ENCODE measurements at places on chromosomes 13 and 19.

GRCh38 chr19:4059453-4059871 is 7.2 kb downstream of the ZBTB7A start:
- no peak for DNase-seq

GRCh38 chr13:39847336-39847735 is 191.9 kb downstream of the COG6 start:
- DNase-seq: no peak

DNA sequence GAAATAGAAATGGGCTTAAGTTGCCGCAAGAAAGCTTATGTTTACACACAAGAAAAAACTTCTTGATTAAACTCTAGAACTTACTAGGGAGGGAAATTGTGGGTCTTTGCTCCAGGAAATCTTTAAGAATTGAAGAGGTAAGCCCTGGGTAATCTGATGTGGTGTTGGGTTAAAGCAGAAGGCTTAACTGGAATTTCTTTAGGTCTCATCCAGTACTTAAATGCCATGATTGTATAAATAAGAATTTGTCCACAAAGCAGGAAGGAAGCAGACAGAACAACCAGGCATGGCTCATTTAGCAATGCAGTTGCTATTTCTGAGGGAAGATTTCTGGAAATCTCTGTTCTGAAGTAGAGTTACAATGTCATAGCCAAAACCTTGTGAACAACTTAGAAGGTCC is 360.4 kb downstream of the KLF5 start:
- DNase-seq: no peak

DNA sequence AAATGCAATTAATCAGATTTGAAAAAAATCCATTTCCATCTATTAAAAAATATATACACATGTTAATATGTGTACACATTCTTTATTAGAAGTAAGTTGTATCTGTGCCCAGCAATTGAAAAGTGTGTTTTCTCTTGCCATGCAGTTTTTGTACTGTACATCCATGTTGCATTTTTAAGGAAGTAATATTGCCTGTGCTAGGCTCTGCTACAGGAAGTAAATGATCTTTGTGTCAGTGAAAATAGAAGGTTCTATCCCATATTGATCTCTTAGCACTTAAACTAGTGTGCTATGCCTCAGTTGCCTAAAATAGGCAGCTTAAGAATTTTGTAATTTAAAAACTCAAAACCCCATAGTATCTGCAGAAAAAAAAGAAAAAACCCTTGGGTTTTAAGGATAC is 122.5 kb downstream of the CDK8 start:
- no peak for DNase-seq

- DNase-seq: no peak
Measured at GRCh38 chr13:48401480-48401879, 11.4 kb downstream of the LPAR6 start.

DNA sequence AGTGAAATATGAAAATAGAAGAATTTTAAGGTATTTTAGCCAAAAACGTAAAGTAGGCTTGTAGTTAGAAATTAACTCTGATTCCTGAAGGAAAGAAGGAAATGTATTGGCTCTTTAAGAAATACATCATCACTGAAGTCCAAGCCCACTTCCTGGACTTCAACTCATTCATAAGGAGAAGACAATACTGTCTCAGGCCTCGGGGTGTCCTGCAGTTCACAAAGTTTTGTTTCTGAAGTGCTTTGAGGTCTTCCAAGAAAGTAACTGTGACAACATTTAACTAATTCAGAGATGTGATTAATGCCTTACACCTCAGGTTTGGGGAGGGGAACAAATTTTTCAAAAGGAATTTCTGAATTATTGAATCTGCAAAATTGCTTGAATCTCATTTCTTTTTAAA is 65.8 kb upstream of the STARD13 start:
- DNase-seq: no peak

GRCh38 chr13:98521461-98522247 is 55.3 kb downstream of the STK24 start:
- no peak for DNase-seq

DNA sequence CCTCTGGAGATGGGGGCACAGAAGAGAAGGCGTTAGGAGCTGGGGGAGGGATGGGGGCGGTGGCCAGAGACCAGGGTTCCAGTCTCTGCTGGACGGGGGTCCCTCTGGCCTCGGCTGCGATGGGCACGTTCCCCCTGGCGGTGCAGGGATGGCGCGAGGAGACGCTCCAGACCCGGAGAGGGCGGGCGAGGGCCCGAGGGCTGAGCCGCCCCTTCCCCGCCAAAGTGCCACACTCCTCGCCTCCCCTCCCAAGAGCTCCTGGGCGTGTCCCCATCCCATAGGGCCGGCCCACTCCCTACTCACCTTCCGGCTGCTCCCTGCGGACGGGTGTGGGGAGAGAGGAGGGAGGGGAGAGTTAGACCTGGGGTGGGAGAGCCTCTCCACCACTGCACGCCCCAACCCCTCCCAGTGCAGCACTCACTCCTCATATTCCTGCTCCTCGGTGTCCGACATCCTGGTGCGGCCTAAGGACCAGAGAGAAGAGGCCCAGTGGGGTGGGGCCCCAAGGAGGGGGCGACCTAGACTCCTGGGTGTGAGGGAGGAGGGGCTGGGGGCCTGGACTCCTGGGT is 2.2 kb downstream of the TNNT1 start:
- no peak for DNase-seq

DNA sequence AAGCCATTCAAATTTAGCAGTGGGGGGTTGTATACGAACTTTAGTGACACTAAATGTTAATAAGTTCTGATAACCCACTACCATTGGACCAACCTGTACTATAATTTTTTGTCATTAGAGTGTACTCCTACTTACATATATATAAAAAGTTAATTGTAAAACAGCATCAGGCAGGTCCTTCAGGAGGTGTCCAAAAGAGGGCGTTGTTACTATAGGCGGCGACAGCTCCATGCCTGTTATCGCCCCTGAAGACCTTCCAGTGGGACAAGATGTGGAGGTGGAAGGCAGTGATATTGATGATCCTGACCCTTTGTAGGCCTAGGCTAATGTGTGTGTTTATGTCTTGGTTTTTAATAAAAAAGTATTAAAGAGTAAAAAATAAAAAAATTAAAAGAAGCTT is 27.5 kb downstream of the SPRYD7 start:
- DNase-seq: no peak

DNA sequence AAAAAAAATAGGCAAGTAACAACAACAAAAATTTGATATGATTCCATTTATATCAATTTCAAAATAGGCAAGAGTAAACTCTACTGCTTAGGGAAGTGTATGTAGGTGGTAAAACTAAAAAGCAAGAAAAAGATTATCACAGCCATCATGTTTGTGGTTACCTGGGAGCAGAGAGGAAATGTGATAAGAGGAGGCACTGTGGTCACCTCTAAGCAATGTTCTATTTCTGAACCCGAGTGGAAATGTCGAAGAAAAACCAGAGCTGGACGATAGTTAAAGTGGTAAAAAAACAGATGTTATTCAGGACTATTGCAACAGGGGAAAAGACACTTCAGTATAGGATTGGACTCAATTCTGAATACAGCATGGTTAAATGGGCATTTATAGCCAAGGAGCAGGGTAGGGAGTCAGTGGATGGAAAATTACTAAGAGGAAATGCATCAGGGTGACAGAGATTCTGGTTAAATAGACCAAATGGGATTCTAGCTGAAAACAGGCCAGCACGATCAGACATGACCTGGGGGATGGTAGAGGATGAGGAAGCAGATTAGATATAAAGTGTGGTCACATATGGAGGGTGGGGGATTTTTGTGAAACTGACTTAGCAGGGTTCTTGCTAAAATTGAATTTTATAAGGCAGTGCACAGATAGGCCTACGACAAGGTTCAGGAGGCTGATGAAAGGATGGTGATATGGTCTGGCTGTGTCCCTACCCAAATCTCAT is 6.0 kb upstream of the TEX30 start:
- DNase-seq: no peak

DNA sequence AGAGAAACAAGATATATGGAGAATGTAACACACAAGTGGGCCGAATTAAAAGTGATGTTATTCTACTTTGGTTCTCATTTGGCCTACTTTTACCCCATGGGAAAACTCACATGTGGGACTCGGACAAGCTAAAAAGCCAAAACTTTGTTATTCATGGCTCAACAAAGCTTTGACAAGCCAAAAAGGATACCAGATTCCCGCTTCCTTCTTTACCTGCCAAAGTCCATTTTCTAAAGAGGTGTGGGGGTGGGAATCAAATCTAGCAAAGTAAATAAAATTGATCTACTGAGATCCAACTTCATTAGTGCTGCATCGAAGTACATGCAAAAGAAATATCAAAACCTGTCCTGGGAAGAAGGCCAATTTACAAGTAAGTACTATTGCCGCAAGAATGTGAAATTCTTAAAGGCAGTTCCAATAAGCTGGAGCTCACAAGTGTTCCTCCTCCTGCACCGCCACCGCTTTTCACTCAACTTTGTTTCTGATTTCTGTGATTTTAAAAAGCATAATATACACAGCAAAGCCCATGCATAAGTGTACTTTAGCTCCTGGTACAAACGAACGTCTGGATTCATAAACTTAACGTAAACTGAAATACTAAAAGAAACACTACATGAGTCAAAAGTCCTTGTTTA is 1.1 kb downstream of the LNX2 start:
- no peak for DNase-seq

- DNase-seq: no peak
Measured at GRCh38 chr19:28882818-28883217, 330.1 kb downstream of the UQCRFS1 start.

DNA sequence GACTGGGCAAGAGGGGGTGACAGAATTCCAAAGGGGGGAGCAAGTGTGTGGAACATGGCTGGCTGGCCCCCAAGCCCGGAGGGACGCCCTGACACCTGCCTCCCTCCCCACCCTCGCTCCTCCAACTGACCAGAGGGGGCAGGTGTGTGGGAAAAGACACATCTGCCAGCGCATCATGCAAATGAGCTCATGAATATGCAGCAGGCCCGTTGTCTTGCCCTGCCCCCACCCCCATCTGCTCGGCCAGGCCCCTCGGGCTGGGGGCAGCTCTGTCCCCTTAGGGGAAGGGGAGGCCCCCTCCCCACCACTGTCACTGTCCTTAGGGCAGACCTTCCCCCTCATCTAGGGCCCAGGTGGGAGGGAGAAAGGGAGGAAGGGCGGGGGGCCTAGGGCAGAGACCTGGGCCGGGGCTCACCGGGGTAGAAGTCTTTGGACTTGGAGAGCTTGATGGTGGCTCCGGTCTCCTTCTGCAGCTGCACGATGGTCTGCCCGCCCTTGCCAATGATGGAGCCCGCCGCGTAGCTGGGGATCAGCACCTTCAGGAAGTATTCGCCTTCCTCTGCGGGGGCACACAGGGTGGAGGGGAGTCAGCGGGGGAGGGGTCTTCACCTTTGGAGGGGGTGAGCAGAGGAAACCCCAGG is 12.9 kb downstream of the NOVA2 start:
- DNase-seq: no peak

GRCh38 chr13:41812851-41813250 is 148.1 kb downstream of the VWA8 start:
- no peak for DNase-seq

DNA sequence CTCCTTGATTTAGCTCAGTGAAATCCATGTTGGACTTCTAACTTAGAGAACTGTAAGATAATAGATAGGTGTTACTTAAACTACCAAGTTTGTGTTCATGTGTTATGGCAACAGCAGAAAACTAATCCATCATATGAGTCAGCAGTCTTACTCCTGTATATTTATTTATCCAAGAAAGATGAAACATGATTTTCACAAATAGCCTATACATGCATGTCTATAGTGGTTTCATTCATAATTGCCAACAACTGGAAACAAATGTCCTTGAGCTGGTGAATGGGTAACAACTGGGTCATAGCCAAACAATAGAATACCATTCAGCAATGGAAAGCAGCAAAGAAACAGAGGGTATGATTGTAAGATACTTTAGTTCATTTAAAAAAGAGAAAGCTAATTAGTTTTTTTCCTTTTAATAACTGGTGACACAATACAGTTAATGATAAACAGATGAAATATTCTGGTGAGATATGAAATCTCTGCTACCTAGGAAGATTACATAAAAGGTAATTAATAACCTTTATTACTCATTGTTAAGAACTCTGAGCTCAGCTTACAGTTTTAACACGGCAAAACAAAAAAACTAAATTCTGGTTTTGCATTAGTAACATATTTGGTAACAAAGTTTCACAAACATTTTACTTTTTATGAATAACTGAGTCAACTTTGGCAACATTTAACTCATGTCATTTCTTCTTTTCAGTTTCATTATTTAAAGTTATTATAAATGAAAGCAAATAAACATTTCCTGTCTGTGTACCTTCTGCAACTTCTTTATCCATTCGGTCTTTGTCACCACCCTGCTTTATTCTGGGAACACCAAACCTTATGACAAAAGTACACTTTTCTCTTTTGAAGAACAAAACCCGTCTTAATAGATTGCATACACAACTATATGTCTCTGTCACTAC is 181.3 kb downstream of the LIG4 start:
- no peak for DNase-seq

GRCh38 chr19:17243211-17243829 is 2.4 kb downstream of the NR2F6 start:
- DNase-seq: no peak

- no peak for DNase-seq
Measured at GRCh38 chr19:39401549-39402345, 4.9 kb upstream of the ZFP36 start.

- DNase-seq: no peak
Measured at GRCh38 chr13:57443494-57443893, 188.1 kb upstream of the PCDH17 start.

GRCh38 chr19:18939922-18940768 is 872 bp downstream of the HOMER3 start:
- peak; percentile 48 for DNase-seq

GRCh38 chr19:2555422-2556220 is 79.7 kb downstream of the GADD45B start:
- no peak for DNase-seq

DNA sequence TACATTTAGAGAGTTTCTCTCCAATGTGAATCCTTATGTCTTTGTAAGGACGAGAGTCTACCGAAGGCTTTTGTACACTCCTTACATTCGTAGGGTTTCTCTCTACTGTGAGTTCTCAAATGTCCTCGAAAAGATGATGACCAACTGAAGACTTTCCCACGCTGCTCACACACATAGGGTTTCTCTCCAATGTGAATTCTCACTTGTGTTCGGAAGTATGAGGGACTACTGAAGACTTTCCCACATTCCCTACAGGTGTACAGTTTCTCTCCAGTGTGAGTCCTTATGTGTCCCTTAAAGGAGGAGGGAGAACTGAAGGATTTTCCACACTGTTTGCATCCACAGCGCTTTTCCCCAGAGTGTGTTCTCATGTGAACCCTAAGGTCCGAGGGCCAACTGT is 4.0 kb upstream of the ZNF57 start:
- DNase-seq: no peak

Measured in progenitor cell of endocrine pancreas (in vitro differentiated cells).